ENCODE measurements at places on chromosomes 2 and 18. TPM values are rescaled to one million over a fixed set of nuclear protein-coding genes. Genes with fewer than 3 reads are reported as not detected.

AKAIN1 gene
- polyA plus RNA-seq: 0.12 TPM

SLC4A3 gene
- polyA plus RNA-seq: 3.3 TPM

ZBTB7C gene
- 1.7 TPM for polyA plus RNA-seq

GRCh38 chr2:8597559-8598225, 84.2 kb upstream of the ID2 start:
- peak; percentile 89 for DNase-seq

DNA sequence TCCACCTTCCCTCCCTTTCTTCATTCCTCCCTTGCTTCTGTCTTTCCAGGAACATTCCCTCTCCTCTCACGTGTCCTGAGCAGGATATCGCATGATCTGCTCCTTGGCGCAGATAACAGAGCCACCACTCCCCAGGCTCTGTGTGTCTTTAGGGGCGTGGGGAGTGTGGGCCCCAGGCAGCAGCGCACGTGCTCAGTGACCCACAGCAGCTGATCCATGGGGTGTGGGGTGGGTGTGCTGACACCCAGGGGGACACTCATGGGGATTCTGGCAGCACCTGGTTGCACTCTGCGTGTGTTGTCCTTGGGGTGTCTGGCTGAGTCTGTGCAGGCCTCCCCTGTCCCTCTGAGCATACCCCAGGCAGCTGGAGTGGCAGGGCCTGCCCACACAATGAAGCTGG, 9.9 kb upstream of the FOSL2 start:
- DNase-seq: peak; percentile 87

- DNase-seq: no peak
Measured at GRCh38 chr2:102796337-102796736, 34.5 kb downstream of the TMEM182 start.

- no peak for DNase-seq
Measured at GRCh38 chr18:77178559-77178958, 46.0 kb upstream of the MBP start.

Measured in large intestine (tissue), 12 donors.